Activated CD4-positive, alpha-beta T cell treated with anti-CD3 and anti-CD28 coated beads, Interleukin-2, amount 50 U/mL, for 24 hours (primary cell): ENCODE measurements at places on chromosomes 1 and 21.

DNA sequence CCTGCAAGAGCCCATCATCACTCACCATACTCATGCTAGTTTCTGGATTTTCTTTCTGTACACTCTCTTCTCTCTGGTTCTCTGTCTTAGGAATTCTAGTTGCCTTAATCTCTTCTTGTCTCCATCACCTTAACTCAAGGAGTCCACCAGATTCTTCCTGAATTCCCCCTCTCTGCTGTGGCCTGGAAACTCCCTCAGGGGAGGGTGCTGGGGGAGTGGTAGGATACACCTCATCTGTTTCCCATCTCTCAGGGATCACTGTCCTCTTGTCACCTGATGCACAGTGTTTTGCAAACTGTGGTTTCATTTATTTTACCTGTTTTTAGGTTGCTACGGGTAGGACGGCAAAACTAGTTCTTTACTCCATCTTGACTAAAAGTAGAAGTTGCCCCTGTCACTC, 6.6 kb upstream of the GNG12 start:
- no peak for DNase-seq

- DNase-seq = no peak
These were observed 1.5 kb downstream of the FPGT start for GRCh38 chr1:74199504-74199903.

GRCh38 chr1:191634801-191635508, 523.3 kb upstream of the RGS18 start:
- DNase-seq = no peak

- no peak for DNase-seq
These were observed 54.4 kb downstream of the CNIH3 start for GRCh38 chr1:224670506-224670905.

DNA sequence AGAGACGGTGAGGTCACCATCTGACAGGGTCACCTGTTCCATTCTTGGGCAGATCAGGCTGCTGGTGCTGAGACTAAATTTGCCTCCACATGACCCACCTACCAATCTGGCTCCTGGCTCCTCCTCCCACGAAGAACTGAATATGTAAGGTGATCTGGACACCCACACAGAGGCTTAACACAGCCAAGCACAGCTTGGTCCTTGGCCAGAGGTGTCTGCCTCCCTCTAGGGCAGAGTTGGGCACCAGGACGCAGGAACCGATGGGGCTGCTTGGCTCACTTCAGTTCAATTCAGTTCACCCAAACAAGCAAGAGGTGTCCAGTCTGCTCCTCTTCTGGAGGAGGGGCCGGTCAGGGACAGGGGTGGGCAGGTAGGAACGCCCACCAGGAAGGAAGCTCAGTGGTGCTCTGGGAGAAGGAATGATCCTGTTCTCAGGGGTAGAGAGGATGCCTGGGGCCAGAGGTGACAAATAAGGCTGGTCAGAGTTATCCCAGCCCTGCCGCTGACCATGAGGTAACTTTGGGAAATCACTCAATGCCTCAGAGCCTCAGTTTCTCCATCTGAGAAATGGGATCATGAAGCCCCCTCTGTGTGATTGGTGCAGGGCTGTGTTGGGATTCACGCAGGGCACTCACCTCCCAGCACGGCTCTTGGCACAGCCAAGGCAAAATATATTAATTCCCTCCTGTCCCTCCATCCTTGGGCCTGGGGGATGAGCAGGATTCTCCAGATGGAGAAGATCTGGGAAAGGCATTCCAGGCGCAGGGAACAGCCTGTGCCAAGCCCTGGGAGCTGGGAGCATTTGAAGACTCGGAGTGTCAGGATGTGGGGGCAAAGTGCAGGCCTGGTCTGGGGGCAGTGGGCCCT, 284.5 kb downstream of the PTPRU start:
- no peak for DNase-seq

DNA sequence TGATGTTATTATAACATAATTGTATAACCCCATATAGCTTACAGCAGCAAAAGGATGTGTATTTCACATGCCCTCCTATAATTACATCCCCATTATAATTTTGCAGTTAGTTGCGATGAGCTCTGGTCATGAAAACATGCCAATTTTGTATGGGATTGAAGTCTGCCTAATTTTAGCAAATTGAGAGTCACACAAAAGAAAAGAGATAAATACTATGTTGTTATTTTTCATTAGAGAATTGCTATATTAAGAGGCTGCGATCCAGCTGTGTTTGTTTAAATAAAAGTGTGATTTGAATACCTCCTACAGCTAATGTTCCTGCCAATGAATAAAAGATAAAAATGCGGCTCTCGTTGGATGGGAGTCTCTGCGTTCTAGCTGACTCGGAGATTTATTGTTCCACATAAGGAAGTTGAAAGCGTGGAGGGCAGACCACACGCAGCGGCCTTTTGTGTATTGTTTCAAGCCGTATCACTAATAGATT, 461.0 kb upstream of the NFIA start:
- DNase-seq = no peak

DNA sequence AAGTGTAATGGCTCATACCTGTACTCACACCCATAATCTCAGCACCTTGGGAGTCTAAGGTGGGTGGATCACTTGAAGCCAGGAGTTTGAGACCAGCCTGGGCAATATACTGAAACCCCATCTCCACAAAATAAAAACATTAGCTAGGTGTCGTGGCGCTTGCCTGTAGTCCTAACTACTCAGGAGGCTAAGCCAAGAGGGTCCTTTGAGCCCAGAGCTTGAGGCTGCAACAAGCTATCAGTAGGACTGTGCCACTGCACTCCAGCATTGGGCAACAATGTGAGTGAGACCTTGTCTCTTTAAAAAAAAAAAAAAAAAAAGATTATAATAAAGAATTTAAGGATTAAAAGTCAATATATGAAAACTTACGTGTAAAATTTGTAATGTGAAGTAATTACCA, 11.7 kb downstream of the BPNT1 start:
- DNase-seq = no peak

DNA sequence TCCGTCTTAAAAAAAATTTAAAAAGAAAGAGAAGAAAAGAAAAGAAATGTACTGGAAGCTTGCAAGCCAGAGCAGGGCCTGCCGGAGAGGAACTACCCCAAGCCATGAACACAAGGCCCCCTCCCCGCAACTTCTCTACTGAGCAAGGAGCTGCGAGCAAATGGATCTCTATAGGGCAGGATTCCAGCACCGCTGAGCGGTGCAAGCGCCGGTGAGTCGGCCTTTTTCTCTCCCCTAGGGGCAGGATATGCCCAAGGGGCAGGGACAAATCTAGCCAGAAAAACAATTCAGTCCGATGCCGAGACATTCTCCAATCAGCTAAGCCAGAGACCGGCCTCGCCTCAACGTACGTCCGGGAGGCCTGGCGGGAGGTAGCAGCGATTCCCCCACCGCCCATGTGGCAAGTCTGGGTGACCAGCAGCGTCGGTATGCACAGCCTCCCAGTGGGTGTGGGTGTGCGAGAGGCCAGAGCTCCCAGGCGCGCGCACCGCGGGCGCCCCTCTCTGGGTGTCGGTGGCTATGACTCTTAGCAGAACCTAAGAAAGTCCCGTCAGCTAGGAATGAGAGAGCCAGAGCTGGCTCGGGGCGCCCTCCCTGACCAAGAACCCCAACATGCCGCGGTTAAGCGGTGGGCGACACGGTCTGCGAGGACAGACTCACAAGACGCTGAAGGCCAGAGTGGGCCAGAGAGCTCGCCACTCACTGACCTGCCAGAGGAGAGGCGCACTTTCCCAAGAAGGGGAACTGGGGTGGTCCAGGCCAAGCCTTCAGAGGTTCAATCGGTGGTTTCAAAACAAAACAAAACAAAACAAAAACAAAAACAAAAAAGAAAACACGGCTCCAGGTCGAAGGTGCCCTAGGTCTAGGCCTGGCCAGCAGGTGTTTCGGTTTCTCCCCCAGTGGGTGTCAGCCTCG, 1.9 kb downstream of the CSMD2 start:
- no peak for DNase-seq

GRCh38 chr21:31470896-31471694, 127.0 kb upstream of the TIAM1 start:
- DNase-seq = no peak

DNA sequence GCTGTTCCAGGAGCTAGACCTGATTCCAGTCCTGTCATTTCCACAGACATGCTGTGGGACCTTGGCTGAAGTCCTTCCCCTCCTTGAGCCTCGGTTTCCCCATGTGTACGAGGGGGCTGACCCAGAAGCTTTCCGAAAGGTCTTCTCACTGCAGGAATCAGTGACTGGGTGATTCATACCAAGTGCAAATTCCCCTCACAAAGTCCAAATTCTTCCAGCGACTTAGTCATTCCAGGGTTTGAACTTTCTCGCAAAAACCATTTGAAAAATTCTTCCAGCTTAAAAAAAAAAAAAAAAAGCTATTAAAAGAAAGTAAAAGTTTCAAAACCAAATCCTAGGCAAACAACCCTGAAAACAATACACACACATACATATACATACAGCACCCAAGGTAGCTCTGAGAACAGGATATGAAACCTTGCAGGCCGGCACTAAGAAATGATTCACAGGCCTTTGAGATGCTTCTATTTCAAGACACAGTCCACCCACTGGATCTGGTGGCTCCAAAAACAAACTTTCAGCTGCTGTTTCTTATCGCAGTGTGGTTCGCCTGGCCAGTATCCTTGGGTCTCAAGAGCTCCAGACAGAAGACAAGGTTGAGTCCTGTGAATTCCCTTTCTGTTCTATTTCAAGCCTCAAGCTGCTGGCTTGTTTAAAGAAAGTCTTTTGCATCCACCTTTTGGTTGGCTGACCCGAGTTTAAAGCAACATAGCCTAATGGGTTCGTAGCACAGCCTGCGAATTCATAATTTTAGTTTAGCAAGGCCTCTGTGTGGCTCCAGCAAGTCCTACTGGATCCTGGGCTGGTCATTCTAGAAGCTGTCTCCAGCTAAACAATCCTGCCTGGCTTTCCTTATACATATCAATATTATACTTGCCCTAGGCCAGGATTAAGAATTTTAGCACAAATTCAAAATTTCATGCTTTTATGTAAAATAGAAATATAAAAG, 18.0 kb upstream of the ID3 start:
- DNase-seq = peak; percentile 45

DNA sequence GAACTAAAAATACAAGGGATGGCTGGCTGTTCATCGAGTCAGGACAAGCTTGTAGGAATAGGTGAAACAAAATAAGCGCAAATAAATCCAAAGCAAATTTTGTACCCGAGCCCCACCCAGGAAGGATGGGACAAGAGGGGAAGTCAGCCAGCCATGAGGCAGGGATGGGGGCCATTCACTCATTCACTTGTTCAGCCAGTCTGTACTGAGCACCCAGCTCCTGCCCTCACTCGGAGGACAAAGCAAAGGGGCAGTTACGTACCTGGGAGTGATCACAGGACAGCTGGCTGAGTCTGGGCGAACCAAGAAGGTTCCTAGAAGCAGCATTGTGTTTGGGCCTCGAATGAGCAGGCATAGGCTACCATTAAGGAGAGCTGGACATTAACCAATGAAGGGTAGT, 94.0 kb upstream of the VAMP3 start:
- DNase-seq = no peak

DNA sequence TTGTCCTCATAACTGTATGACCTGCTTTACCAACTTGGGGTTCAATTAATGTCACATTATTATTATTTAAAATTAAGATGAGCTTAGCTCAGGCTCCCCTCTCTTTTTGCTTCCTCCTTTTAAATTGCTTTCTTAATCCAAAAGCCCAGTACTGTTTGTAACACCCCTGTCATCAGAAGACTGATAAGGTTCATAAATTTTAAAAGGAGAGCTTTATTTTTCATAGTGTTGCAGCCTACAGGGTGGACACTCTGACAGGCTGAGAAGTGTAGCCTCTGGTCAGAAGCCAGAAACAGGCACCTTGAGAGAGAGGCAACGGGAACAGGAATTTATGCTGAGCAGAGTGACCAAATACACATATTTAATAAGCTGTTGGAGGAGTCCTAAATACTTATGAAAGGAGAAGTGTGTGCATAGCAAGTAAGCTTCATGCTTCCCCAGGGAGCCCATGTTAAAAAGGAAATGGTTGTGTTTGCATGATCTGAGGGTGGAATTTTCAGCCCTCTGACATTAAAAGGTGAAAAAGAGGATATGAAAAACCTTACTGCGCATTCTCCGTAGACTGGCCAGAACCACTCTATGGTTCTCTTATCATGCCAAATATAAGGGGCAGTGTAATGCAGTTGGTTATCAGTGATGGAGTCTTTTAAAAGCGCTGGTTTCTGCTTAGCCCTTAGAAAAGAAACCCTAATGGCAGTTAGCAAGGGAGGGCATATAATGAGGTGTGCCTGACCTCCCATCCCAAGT, 30.5 kb upstream of the FGGY start:
- no peak for DNase-seq

DNA sequence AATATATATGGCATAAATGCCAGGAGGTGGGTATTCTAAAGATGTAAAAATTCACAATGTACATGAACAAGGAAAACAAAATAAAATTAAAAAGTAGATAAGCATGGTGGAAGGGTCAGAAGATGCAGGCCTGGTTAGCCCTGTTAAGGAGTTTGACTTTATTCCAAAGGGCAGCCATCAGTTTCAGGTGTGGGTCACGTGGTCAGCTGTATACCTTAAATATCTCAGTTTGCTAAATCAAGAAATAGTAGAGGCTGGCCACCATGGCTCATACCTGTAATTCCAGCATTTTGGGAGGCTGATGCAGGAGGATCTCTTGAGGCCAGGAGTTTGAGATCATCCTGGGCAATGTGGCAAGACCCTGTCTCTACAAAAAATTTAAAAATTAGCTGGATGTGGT, 8.5 kb upstream of the PINK1 start:
- DNase-seq = no peak

- no peak for DNase-seq
These were observed 738 bp downstream of the INTS7 start for GRCh38 chr1:212034516-212035122.

GRCh38 chr1:197911857-197912696, 5.1 kb upstream of the LHX9 start:
- DNase-seq = no peak

DNA sequence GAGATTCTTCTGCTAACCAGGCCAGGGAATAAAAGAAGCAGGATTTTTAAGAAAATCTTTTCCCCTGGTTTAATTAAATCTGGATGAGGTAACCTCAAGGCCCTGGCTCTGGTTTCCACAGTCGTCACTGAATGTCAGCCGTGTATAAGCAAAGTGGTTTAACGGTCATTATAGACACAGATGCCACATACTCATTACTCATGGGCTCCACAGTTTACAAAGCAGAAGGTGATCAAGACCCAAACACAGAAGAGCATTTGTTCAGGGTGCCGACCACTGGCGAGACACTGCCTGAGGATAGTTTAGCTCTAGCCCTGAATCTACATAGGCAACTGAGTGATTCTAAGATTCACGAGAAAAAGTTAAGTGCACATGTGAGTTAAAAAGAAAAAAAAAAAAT, 27.8 kb upstream of the RAP1GAP start:
- no peak for DNase-seq
